ENCODE measurements at places on chromosomes 5 and 9.
A peak's percentile ranks its signal among the peaks of the same experiment; 100 is the strongest.

DNA sequence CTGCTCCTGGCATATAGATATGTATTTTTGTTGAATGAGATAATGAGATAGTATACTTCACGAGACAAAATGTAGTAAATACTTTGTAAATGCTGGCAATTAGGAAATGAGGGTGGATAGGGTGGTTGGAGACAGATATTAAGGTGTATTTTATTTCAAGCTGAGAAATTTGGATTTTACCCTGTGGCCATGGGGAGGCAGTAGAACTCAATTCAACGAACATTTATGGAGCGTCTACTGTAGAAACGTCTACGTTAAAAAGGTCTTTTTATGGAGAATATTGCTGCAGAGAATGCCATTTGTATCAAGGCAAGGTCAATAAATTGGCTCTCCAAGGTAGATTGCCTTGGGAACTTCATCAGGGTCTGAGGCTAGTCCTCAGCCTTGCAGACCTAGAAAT, 21.5 kb upstream of the RALGPS1 start:
- no peak for DNase-seq

GRCh38 chr9:134641173-134641989, at the start of gene COL5A1:
COL5A1 (plus strand) TSS chr9:134641803; CDS start chr9:134642188, 385 bp downstream.
- DNase-seq = peak; percentile 43

DNA sequence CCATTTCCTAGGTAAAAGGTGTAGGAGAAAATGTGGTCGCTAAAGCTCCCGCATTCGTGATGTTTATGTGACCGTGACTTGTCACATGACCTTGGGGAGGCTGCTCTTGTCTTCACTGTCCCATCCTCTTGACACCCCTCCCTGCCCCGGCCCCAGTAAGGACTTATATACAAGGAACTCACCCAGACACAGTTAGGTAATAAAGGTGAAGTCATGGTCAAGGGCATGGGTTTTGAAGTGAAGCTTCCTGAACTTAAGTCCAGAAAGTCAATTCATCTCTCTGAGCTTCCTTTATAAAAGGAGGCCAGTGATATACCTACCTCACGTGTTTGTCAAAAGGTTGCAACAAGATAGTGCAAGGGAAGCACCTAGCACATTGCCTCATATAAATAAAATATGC, 17.6 kb downstream of the FGF1 start:
- DNase-seq = no peak

- DNase-seq = no peak
These were observed 72.7 kb downstream of the TTLL11 start for GRCh38 chr9:122020398-122020797.

GRCh38 chr9:91841591-91841990, 108.4 kb downstream of the ROR2 start:
- no peak for DNase-seq

DNA sequence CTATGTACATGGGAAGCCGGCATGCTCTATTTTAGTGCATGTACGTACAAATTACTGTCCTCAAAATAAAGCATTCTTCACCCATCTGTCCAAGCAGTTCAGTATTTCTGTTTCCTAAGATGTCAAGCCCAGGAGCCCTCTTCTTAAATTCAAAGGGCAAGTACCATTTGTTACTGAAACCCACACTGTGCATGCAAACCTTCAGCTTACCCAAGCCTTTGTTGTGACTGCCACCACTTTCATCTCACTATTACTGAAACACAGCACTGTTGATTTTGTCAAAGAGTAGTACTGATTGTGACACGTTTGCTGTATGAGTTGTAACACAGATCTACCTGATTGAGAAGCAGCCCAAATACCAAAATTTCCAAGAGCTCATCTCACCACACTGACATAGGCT, 390.4 kb upstream of the IZUMO3 start:
- DNase-seq = no peak

GRCh38 chr5:76941000-76941399, 11.8 kb upstream of the CRHBP start:
- DNase-seq = no peak

DNA sequence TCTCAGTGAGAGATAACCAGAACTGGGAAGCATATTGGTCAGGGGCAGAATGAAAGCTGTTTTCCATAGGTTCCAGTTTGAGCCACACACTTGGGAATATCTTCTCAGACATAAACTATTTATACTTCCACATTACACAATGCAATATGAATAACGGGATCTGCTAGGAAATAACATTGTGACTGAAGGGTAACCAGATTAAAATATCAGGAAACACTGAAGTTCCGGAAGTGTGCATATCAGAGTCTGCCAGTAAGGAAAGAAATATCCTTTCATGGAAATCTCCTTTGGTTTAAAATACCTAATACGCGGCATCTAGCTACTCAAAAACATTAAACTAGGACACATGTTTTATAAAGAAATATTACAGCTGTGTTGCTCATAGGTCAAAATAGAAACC, 56.3 kb downstream of the ST8SIA4 start:
- no peak for DNase-seq

GRCh38 chr5:79686799-79687198, 2.8 kb upstream of the CMYA5 start:
- no peak for DNase-seq

DNA sequence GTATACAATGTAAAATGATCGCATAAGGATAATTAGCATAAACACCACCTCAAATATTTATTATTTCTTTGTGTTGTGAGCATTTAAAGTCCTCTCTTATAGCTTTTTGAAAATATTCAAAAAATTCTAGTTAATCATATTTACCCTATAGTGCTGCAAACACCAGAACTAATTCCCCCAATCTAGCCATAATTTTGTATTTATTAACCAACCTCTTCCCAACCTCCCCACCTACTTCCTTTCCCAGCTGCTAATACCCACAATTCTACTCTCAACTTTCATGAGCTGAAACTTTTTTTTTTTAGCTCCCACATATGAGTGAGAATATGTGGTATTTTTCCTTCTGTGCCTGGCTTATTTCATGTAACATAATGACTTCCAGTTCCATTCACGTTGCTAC, 317.8 kb upstream of the ATP10B start:
- no peak for DNase-seq

GRCh38 chr5:109027983-109028607, 280.4 kb downstream of the FER start:
- DNase-seq = no peak

- DNase-seq = peak; percentile 44
These were observed 109.8 kb downstream of the SAXO1 start for GRCh38 chr9:18923167-18923566.

- no peak for DNase-seq
These were observed 61.7 kb downstream of the HMCN2 start for GRCh38 chr9:130327070-130327780.

DNA sequence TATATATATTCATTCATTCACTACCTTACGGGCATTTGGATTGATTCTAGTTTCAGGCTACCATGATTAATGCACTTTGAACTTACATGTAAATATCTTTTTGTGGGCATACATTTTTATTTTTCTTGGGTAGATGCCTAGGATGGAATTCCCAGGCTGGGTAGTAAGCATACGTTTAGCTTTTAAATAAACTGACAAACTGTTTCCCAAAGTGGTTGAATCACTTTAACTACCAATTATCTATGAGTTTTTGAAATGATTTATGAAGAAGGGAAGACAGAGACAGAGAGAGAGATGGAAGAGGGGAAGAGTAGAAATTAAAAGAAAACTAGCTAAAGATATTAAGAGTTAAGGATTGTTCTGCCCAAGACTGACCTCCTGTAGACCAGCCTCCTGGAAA, 612.6 kb downstream of the PSAT1 start:
- DNase-seq = no peak

GRCh38 chr9:94746541-94747370, 20.3 kb downstream of the AOPEP start:
- no peak for DNase-seq

DNA sequence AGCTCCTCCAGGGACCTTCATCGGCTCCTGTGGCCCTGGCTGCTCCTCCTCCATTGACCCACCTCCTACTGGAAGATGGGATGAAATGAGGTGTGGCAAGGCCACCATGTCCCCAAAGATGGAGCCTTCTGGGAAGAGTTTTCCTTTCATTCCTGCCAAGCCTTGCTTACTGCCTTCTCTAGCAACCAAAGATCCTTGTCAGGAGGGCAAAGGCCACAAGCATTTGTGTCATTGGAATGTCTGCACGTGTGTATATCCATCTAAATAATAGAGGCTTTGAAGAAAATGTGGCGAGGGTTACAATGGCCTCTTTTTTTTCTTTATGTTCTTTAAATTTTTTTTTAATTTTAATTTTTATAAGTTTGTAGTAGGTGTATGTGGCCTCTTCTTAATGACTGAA, 313.6 kb downstream of the ARHGEF28 start:
- no peak for DNase-seq

GRCh38 chr5:171315386-171315891, 6.4 kb downstream of the TLX3 start:
- DNase-seq = no peak

- DNase-seq = no peak
These were observed 41.3 kb downstream of the EHMT1 start for GRCh38 chr9:137660144-137660543.

GRCh38 chr9:336039-336438, 121.4 kb downstream of the DOCK8 start:
- DNase-seq = no peak

GRCh38 chr9:81112627-81113452, 576.5 kb downstream of the TLE1 start:
- no peak for DNase-seq

- DNase-seq = no peak
These were observed 57.0 kb downstream of the DUSP1 start for GRCh38 chr5:172713809-172714490.

DNA sequence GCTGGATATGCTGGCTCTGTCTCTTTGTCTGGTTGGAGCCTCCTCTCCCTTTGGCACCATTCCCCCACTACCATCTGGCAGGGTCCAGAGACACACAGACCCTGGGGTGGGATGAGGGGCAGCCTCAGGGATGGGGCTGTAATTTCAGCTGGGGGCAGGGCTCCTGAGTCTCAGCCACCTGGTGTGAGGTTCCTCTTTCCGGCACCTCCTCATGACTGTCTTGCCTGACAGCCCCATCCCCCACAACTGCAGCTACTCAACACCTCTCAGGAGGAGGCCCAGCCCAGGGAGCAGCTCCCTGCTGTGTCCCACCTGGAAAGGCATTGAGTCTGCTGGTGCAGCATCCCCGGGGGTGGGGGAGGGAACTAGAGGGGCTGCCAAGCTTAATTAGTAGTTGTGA, 11.7 kb upstream of the RPS14 start:
- DNase-seq = no peak

DNA sequence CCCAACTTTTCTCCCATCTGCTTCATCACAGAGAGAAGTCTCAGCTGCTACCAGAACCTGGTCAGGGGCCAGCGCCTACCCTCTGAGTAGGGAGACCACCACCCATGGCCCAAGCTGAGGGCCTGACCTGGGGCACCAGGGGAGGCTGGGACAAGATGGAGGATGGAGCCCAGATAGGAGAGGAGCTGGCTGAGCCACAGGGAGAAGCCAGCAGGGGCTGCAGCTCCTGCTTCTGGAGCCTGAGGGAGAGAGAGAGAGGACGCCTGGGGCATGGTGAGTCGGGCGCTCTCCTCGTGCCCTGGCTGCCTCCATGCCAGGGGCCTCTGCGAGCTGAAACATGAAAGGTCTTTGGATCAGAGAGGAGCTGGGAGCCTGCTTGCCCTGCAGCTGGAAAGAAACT, 1.4 kb upstream of the FOXI1 start:
- no peak for DNase-seq

- DNase-seq = no peak
These were observed 20.9 kb upstream of the BOD1 start for GRCh38 chr5:173637340-173637739.

DNA sequence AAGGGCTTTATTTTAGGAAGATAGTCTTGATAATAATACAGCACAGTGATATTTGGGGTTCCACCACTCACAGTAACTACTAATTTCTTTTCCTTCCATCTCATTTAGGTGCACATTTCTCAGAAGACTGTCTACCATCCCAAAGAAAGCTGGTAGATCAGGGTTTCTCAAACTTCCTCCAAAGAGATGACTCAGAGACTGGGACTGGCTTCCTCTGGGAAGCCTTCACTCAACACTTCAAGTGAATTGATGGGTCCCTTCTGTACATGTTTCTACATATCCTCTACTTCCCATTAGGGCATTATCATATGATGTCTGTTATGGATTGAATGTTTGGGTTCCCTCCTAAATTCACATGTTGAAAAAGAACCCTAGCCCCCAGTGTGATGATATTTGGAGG, 138.5 kb downstream of the SPOCK1 start:
- no peak for DNase-seq

DNA sequence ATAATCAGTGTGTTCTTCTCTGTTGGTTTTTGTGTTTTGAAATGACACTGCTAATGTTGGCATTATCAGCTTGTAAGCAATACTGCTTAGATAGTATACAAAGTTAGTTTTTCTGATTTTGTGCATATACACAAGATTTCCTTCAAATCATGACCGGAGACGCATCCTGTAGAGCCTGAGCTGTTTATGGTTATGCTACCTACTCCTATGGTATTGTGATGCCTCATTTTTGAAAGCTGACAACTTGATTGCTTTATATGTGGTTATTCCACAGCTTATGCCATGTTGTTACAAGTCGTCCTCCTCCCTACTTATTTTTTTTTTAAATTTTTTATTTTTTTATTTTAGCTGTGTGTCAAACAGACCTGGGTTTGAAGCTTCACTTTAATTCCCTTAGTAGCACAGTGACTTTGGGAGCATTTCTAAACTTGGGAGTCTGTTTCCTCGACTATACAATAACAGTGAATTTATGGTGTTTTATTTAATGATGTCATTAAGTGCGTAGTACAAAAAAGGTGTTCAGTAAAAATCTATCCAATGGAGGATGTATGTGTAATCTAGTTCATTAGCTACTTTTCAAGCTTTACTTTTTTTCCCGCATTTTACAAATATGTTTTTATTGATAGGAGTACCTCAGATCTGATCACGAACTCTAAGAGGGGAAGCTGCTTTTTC, 59.5 kb downstream of the PARP8 start:
- DNase-seq = no peak

- DNase-seq = no peak
These were observed 124.3 kb downstream of the SLC1A3 start for GRCh38 chr5:36730537-36731216.

GRCh38 chr9:121297389-121297788, 29.4 kb downstream of the GSN start:
- DNase-seq = no peak

- no peak for DNase-seq
These were observed 37.8 kb downstream of the HMGCS1 start for GRCh38 chr5:43275391-43275790.

GRCh38 chr5:112396430-112396829, 22.6 kb downstream of the EPB41L4A start:
- no peak for DNase-seq
